ENCODE measurements at places on chromosomes 2 and 18.

- DNase-seq = no peak
These were observed 67.1 kb downstream of the CPS1 start for GRCh38 chr2:210623506-210623905.

- DNase-seq = no peak
These were observed 159.7 kb downstream of the SPAG16 start for GRCh38 chr2:213443921-213444320.

GRCh38 chr18:46574743-46575115 is 82.3 kb downstream of the LOXHD1 start:
- no peak for DNase-seq

DNA sequence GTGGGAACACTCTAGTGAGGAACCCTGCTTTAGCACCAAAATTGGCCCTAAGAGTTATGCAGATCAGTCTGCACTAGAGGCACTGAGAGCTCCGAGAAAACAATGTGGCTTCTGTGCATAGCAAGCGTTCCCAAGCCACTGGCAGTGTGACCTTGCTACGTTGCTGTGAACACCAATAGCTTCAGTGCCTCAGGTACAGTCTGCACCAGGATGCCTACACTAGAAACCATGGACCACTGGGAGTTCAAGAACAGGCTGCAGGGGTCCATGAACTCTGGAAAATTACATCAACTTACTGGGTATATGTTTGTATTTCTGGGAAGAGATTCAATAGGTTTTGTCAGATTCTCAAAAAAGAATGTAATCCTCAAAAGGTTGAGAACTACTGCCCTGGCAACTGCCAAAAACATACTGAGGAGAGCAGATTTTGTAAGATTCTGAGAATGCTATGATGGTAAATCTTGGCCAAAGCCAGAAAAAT is 18.3 kb upstream of the SP3 start:
- no peak for DNase-seq

- DNase-seq = no peak
These were observed 12.4 kb downstream of the SFXN5 start for GRCh38 chr2:73059106-73059505.

DNA sequence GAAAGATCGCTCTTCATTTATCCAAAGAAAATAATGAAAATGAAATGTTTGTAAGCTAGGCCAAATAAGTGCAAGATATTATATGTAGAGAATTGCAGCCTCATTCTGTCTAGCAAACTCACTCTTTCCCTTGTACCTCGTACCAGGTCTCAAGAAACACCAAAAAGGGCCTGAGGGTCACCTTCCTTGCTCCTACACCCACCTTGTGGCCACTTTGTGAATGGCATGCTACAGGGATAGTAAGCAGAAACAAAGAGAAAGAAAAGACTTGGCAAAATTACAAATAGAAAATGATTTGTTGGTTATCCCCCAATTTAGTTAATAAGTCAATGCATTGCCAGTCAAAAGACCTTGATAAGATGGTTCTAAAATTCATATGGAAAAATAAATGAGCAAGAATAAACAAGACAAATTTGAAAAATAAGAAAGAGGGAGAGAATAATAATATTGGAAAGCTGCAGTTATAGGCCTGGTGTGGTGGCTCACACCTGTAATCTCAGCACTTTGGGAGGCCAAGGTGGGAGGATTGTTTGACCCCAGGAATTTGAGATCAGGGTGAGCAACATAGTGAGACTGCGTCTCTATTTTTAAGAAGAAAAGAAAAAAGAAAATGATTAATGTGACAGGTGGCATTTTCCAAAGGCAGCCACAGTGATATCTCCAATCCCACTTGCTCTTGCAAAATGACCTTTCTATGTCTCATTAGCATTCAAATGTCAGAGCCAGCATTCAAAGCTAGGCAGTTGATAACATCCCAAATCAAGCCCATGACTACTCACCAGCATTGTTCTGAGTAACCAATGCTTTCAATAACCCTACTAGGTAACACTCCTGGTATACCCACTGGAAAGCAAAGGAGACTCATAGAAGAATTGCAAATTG is 38.8 kb upstream of the BMP10 start:
- DNase-seq = peak; percentile 34

- peak; percentile 42 for DNase-seq
These were observed 27.0 kb upstream of the MGAT4A start for GRCh38 chr2:98757904-98758421.

DNA sequence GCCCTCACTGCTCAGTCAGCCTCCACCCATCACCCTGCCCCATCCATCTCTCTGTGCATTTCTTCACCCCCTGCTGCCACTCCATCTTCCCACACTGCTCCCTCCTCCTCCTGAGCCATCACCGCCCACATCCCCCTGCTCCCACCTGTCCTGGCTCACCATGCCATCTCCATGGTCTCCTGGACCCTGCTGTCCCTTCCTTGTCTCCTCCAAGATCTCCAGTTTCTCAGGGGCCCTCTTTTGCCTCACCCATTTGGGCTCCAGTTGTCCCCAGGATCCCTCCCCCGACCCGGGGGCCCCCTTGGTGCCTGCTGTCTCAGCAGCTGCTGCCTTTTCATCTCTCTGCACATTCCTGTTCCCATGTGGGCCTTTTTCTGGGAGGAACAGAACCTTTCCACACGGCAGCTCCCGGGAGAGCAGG is 10.6 kb downstream of the SPEG start:
- DNase-seq = no peak

GRCh38 chr2:1226766-1227165 is 186.5 kb upstream of the TPO start:
- no peak for DNase-seq

DNA sequence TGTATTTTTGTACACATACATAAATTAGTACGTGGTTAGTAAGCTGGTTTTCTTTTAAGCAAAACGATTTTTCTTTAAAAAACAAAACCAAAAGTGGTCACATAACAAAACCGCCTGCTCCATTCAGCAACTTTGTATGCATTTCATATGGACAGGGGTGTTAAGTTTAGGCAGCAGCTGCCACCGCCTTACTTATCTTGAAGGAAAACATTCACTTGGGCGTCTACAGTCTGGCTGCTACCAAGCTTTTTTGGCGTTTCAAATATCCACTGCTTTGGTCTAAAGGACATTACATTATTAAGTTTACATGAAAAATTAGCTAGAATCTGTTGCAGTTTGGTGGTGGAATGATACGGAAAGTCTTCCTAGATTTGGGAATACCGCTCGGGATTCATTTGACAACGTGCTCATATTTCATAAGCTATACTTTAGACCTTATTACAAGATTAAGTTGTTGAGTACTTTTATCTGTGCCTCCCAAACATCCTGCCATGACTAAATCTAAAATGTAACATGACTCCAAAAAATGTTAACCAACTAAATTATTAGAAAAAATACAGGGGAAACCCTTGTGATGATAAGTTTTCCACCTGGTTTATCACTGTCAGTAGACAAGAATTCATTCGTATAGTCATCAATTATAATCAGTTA is 214.8 kb downstream of the NEDD4L start:
- DNase-seq = no peak

DNA sequence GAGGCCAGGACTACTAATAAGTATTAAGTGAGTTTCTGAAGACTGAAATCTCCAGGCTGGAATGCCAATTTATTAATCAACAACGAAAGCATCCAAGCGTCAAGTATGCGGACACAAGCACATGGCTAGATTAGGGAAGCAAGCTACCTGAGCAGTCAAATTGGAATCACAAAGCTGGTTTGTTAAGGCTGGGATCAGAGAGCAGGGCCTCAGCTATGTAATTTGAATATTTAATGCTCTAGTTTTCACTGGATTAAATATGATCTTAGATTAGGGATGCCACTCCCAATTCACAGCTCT is 5.7 kb downstream of the CCL20 start:
- no peak for DNase-seq

DNA sequence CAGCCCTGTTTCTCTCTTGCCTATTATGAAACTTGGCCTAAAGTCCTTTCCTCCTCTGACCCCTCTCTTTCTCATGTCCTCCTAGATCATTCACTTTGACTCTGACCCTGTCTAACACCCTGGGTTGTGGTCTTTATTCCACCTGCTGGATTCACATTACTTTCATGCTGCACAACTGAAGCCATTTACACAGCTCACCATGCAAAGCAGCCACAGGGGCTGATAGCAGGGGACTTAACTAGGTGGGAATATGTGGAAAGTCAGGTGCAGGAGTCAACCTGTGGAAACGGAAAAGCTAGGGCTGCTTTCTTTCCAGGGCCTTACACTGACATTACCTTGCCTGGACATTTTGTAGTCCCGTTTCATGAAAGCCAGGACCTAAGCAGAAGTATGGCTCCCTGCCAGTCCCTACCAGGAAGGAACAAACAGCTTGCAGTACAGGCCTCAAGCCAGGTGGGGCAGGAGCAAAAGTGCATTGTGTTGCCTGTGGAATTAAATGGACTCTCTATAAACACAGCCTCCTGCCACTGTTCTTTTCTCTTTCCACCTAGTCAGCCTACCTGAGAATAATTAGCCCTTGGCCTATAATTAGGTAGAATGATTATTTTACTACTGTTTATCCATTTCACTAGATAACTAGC is 11.8 kb downstream of the MAPRE3 start:
- no peak for DNase-seq

DNA sequence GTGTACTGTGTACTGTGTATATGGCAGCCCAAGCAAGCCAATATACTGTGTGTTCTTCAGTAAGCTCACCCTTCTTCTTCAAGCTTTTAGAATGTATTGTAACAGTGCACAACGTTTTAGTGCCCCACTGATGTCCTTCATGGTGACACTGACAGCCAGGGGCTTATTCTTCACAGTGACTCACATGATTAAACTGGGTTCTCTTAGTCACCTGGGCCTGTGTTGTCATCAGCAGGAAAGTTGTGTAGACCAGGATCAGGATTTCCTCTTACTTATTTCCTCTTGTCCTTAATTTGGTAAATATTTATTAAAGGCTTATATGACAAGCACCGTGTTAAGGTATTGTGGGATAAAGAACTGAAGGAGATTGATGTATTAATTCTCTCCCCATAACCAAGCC is 67.9 kb upstream of the THOC1 start:
- DNase-seq = no peak

DNA sequence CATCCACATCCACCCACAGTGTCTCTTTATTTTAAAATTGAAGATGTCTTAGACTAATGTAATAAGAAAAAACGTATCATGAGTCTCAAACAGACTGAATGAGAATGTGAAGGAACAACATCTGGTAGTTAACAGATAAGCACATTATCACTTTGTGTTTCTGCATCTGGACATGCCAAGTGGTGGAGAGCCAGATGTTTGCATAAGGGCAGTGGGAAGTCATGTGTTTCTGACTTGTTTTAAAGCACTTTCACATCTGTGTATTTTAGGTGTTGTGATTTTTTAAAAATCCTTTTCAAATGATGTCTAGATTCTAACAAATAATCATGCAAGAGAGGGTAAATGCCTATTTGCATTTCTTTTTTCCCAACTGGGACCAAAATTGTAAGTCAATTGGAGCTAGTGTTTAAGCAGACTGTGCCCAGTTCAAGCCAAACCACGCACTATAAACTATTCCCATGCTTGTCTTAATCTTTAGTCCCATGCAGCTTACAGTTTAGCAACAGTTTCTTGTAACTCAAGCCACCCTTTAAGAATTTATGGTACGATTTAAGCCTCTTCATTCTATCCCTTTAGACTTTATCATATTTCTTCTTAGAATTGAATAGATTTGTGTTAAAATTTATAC is 272.7 kb upstream of the DOK6 start:
- DNase-seq = no peak

- DNase-seq = no peak
These were observed 15.7 kb upstream of the AMMECR1L start for GRCh38 chr2:127901339-127902056.

- DNase-seq = no peak
These were observed 32.8 kb upstream of the PGAP1 start for GRCh38 chr2:196959281-196959680.

GRCh38 chr18:79459946-79460480 is 64.3 kb downstream of the NFATC1 start:
- DNase-seq = no peak

DNA sequence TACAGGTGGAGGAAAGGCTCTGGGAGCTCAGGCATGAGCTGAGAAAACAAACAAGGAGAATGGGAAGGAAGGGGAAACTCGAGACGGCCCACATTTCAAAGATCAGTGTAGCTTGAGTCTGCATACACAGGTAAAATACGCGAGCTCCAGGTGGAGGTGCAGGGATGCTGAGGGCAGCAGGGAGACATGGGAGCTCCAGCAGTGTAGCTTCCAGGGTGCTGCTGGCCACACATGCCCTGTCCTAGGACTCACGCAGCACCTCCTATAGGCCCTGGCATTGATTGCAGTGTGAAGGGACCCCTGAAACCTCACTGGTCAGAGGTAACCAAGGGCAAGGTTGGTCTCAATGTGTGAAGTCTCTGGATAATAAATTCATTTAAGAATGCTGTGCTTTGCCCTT is 362.8 kb upstream of the HS6ST1 start:
- no peak for DNase-seq

DNA sequence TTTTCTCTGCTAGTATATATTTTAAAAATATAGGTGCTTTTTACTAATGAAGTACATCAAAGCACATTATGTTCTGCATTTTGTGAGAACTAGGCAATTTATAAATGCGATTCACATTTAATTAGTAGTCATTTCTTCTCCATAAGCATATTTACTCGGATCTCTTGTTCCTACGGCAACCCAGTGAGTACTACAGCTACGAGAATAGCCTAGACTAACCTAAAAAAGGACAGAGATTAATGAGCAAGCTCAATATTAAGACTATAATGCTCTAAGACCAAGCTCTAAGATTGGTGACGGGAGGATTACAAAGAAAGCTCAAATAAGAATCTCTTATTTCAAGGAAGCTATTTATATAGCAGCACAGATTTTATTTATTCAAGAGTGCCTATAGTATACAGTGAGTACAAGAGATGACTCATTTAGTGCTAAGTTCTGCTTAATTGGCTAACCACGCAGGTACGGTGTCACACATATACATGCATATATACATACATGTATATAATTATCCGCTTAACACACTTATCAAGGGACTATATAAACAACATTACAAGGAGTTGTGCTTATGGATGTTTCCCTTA is 364.7 kb downstream of the GPD2 start:
- DNase-seq = no peak

- DNase-seq = peak; percentile 83
These were observed 44.9 kb downstream of the SOCS6 start for GRCh38 chr18:70333757-70334156.

GRCh38 chr2:236631856-236632291 is 62.2 kb downstream of the ACKR3 start:
- no peak for DNase-seq

DNA sequence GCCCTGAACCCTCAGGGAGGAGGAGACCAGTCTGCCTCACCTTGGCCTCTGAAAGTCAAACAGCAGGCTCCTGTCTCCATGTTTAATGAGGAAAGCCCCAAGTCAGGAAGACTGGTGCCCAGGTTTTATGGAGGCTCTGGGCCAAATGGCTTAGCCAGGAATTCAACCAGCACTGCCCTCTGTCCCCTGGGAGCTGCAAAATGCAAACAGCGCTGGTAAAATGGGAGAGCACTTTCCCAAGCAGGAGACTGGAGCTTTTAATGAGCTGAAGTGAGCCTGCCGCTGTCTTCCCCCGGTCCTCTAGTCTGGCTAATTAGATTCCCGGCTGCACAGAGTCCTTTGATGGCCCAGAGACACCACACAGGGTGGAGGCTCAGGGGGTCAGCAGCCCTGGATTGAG is 276.0 kb upstream of the TRIB2 start:
- no peak for DNase-seq

Measured in fibroblast of skin of left biceps (primary cell).